H4 (cell line): ENCODE measurements at places on chromosomes 7 and 10. TPM values are rescaled to one million over a fixed set of nuclear protein-coding genes. Genes with fewer than 3 reads are reported as not detected.

Gene MUC12
- 0.54 and 1.0 TPM in 2 replicates for total RNA-seq

Gene SYNPO2L
- total RNA-seq = 0.02 TPM in 1 of 2 replicates, not detected in the other

Gene IL6
- total RNA-seq = 5.1 and 6.7 TPM in 2 replicates

Gene SUV39H2
- total RNA-seq = 15.5 and 27.6 TPM in 2 replicates

GRCh38 chr7:47008461-47008860, 573.5 kb downstream of the TNS3 start:
- DNase-seq = no peak

DNA sequence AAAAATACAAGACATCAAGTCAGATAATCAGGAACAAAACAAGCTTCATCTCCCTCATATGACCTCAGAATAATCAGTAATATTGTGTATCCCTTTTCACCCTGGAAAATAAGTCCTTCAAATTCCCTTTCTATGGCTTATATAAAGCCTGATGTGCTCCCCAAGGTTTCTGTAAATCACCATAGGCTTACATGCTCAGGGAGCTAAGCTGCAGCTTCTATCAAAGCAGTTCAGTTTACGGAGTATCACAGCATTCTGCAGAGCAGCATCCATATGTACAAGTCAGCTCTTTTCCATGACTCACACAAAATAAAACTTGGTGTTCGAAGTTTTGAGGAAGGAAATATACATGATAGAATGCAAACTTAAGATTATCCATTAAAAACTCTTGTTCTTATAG, 225.6 kb downstream of the LRRTM3 start:
- peak; percentile 3 for DNase-seq

Gene ENTPD7
- 12.9 and 21.0 TPM in 2 replicates for total RNA-seq

Gene TPST1
- total RNA-seq = 86.2 and 93.2 TPM in 2 replicates

Gene ZNHIT1
- 87.9 and 103 TPM in 2 replicates for total RNA-seq

DNA sequence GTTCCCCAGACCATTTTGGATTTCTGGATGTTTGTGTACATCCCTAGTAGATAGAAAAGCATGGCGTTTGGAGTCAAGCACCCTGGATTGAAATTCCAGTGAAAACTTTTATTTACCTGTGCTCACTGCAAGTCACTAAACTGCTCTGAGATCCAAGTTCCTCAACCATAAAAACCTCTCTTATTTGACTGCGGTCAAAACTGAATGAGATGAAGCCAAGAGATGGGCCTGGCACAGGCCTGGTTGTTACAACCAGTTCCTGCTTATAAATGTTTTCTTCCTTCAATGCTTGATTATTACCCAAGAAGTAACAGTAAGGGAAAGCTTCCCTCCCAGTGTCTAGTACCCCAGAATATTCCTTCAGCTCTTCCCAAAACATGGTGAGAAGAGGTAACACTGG, 70.9 kb upstream of the HPS1 start:
- no peak for DNase-seq

DNA sequence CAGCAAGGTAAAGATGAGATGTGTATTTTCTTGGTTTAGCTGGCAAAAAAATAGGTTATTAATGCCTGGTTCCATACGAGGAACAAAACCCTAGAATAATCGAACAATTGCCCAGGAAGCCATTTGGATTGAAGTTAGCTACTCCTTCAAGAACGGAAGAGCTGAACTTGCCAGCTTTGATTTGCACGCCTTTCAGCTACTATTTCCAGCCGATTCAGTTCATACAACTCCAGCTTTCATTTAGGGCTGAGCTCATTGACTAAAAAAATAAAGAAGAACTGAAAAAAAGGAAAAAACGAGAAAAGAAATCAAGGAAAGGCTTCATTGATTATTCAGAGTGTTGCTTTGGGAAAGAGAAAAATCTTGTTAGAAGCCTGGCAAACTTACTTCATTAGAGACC, 60.4 kb downstream of the PTN start:
- DNase-seq = no peak

Gene SLC39A12
- total RNA-seq = not detected in 2 replicates

- DNase-seq = no peak
Observed at GRCh38 chr7:55367283-55367840, 2.2 kb downstream of the LANCL2 start.

DNA sequence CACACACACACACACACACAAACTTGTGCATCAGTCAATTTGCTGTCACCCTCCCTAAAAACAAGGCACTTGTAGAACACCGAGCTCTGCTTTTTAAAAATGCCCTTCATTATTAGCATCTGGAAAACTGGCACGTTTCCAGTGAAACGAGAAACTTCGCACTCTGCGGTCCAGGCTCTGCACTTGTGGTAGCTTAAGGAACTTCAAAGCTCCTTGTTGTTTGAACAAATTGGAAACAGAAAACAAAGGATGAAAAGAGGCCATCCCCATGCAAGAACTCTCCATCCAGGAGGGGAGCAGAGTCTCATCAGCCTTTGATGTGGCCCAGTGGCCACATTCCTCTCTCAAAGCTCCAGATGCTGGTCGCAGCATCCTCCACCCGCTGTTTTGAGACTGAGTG, 105.1 kb downstream of the C10orf90 start:
- no peak for DNase-seq

DNA sequence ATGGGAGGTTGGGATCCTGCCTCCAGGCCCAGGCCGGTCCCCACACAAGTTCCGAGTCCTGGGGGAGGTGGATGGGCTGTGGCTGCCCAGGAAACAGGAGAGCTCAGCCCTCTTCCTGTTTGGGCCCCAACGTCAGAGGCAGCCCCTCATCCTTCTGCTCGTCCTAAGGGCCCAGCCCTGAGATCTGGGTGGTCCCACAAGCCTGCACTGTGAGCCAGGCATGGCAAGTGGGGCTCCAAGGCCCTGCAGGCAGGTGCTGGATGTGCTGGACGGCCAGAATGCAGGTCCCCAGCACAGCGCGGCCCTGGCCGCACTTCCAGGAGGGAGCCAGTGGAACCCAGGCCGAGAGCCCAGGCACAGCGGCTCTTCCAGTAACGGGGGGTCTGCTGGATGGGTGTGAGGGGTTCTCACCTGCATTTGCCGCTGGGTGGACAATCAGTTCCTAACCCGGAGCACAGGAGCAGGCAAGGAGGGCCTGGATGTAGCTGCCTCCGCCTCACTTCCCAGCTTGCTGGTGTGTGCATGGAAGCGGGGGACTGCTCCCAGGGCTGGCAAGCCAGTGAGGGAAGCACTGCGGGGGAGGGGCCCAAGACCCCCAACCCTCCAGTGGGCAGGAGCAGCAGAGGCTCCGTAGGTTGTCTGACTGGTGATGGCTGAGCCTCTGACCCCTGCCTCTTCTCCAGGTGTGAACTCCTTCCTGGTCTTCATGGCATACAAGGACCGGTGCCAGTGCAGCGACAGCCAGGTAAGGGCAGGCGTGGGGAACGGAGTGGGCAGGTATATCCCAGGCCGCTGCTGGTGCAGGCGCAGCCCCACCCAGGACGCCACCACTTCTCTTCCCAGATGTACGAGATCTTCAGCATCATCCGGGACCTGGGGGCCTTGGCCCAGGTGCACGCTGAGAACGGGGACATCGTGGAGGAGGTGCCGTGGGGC, 9.7 kb downstream of the DPYSL4 start:
- no peak for DNase-seq

Gene GNAT3
- total RNA-seq = 0.08 TPM in 1 of 2 replicates, not detected in the other

DNA sequence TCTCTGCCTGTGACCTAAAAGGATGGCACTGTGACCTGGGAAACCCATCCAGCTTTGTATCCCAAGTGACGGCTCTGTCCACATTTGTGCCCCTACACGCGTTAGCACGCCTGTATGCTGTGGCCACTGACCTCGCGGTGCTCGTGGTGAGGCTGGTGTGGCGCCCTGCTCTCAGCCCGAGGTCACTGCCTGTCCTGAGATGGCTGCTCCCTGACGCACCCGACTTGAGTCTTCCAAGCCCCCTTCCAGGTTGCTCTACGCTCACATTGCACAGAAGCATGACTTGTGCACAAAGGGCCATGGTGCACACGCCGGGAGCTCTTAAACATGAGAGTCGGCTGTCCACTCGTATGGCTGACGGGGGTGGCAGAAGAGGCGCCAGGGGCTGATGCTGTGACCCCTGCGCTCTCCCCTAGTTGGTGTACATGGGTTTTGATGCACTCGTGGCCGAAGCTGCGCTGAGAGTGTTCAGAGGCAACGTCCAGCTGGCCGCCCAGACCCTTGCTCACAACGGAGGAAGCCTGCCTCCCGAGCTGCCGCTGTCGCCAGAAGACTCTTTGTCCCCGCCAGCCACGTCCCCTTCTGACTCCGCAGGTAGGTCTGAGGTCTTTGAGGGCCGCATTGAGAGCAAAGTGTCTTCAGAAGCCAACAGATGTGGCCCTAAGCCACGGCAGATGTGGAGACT, 33.5 kb downstream of the WDR86 start:
- DNase-seq = no peak

Gene PDIA4
- 307 and 318 TPM in 2 replicates for total RNA-seq

- no peak for DNase-seq
Observed at GRCh38 chr7:44979481-44980392, 922 bp upstream of the MYO1G start.

GRCh38 chr7:137983323-137984008, 18.4 kb downstream of the CREB3L2 start:
- DNase-seq = no peak

DNA sequence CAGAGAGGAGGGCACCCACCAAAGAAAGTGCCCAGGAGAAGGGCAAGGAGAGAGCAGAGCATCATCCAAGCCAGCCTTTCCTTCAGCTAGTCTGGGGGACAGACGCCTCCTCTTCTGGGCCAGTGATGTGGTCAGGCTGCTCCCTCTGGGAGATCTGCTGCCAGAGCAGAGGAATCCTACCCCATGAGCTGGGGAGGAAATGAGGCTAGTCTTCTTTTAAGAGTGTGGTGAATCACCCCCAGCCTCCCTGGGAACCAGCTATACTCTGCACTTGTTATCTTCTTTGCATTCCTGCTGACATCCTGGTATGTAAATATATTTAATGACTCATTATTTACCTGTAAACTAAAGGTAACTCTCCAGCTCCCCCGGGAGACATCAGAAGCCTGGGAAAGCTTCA, 41.6 kb upstream of the EPHB6 start:
- DNase-seq = peak; percentile 25

GRCh38 chr7:539731-540411, 20.2 kb upstream of the PDGFA start:
- peak; percentile 99 for DNase-seq

Gene OR9A2
- total RNA-seq = not detected in 2 replicates

- DNase-seq = no peak
Observed at GRCh38 chr7:110600956-110601355, 490.0 kb upstream of the LRRN3 start.

Gene SP8
- total RNA-seq = 0.08 and 0.64 TPM in 2 replicates

GRCh38 chr10:48551861-48552591, 52.8 kb downstream of the ARHGAP22 start:
- peak; percentile 20 for DNase-seq

Gene TAC1
- total RNA-seq = 9.2 and 11.1 TPM in 2 replicates

GRCh38 chr10:70333268-70333667, 49.2 kb downstream of the LRRC20 start:
- DNase-seq = no peak

GRCh38 chr10:102540023-102540422, 36.3 kb downstream of the SUFU start:
- no peak for DNase-seq

DNA sequence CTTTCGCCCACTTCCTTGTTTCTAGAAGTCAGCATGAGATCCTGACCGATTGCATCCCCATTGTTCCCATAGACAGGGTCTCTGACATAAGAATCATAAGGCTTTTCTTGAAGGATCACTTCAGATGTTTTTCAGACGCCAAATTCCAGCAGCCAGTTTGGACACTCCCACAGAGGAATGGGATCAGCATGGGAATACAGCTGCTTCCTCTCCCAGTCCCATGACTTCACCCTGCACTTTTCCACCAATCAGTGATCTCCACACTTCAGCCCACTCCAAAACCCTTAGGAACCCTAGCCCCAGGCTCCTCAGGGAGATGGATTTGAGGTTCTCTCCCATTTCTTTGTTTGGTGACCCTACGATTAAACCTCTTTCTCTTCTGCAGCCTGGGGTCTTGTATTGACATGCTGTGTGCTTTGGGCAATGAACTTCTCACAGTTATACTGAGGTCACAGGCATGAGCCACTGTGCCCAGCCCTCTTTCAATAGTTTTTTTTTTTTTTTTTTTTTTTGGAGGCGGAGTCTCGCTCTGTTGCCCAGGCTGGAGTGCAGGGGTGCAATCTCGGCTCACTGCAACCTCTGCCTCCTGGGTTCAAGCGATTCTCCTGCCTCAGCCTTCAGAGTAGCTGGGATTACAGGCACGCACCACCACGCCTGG, 52.8 kb upstream of the CHST3 start:
- DNase-seq = no peak

DNA sequence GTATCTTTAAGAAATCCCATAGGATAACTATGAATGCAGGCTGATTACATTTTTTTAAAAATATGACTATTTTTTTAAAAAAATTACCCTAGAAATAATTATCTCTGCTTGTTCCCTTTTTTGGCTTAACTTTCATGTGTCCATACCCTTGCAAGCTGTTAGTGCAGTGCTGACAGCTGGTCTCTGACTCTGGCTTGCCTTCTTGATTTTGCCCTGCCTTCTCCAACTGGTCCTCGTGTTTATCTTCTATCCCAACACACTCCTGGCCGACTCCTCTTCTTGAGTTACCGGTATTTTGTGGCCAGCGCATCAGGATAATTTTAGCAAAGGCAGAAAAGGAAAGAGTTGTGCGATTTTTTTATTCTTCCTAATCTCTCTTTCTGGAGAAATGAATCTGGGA, 111.7 kb upstream of the STARD3NL start:
- DNase-seq = no peak

DNA sequence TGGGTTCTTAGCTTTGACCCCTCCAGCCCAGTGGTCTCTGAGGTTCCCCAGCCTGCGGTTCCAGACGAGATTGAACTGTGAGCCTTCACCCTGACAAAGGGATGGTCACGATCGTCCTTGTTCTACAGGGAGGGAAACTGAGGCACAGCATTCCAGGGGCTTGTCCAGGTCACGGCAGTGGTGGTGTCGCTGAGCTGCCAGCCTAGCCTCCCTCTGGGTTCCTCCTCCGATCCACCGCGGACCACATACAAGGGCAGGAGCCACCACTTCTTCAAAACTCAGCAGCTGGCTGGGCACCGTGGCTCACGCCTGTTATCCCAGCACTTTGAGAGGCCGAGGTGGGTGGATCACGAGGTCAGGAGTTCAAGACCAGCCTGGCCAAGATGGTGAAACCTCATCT, 35.8 kb downstream of the ELFN1 start:
- no peak for DNase-seq

Gene DENND10
- 59.5 and 62.2 TPM in 2 replicates for total RNA-seq

Gene RBP3
- total RNA-seq = not detected in 2 replicates

DNA sequence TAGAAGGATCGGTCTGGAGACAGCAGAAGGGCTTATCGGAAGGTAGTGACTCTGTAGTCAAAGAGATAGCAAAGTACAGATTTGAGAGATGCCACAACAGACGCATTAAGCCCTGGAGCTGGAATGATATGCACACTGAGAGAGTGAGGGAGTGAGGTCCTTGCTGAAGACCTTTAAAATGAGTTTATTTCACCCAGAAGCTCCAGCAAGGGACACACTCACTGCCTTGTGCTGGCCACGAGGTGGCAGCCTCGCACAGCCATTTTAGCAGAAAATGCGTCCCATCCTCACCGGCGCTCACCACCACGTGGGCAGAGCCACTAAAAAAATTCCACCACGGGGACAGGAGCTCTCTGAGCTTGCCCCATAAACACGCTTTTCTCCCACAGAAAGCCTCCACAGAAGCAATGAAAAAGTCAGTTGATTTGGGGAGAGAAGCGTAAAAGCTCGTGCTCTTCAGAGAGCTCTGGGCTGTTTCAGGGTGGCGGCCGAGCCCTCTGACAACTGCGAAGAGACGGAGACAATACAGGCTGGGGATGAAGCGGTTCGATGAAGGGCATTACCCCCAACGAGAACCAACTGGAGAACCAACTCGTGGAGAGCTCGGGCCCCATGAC, 163.0 kb upstream of the KLF14 start:
- peak; percentile 82 for DNase-seq

Gene NUP42
- total RNA-seq = 75.4 and 90.5 TPM in 2 replicates

GRCh38 chr10:97332591-97333350, 1.8 kb downstream of the FRAT2 start:
- DNase-seq = peak; percentile 75
